ENCODE measurements at places on chromosomes 5 and 9. TPM values are rescaled to one million over a fixed set of nuclear protein-coding genes. Genes with fewer than 3 reads are reported as not detected.

Gene ATP10B
- 0.09 TPM for total RNA-seq

Gene ECSCR
- total RNA-seq, result 48.9 TPM

Gene FREM1
- total RNA-seq, result 2.4 TPM

Gene LCN9
- not detected for total RNA-seq

Gene SHROOM1
- total RNA-seq, result 20.6 TPM

Gene TNFSF8
- total RNA-seq, result 2.1 TPM

Gene LIFR
- 52.6 TPM for total RNA-seq

Gene ANKRD34B
- total RNA-seq, result 0.15 TPM

Gene CEP72
- 5.5 TPM for total RNA-seq

Gene UBQLN1
- total RNA-seq, result 83.6 TPM

Gene ACSL6
- 1.1 TPM for total RNA-seq

Gene ERAP2
- total RNA-seq, result 28.6 TPM

Gene C5orf34
- total RNA-seq, result 1.8 TPM

Gene SLC1A3
- total RNA-seq, result 31.7 TPM

Gene WNT8A
- total RNA-seq, result not detected

Measured in left lung (tissue), 14 donors.